ENCODE measurements at places on chromosomes 3 and 15.

DNA sequence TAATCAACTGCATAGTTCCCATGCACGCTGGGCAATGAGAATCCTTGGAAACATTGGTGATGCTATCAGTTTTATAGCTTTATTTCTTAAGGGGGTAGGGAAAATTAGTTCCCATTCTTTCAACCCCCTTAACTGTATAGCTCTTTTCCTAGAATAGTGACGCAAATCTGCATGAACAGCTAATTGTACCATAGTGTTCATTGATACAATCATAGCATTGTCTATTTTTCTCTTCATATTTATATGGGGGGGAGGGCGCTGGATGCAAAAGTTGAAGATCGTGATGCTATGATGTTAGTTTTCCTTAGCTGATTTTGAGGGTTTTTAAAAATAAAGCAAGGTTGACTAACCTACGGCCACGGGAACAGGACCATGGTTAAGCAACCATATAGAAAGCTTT, 32.4 kb upstream of the SAMMSON start:
- no peak for DNase-seq

DNA sequence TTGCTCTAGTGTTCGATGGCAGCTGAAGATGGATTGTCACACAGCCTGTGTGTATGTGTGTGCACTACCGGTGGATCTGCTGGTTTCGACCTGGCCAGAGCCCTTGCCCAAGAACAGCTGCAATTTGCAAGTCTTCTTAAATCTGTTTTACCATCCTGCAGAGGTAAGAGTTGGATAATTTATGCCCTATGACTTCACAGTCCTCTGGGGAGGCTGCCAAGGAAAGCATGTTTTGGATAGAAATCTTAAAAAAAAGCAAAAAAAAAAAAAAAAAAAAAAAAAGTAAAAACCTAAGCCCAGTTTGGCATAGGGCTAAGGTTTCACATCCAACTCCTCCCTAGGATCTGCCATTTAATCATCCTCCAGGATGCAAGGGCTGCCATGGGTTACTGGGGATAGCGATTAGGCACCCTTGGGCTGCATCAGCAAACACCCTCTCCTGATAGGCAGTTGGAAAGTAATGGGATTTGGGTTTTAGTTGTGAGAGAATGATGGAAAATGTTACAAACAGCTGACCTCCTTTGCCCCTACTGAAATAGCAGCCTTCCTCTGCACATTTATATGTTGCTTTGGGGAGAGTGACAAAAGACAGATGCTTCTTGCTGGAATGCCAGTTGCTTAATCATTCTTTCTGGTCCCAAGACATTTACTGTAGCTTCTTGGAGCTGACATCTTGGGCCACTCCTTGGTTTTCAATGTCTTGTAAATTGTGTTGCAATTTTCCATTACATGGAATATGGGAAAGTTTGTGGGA, 35.4 kb downstream of the CD200R1L start:
- peak; percentile 30 for DNase-seq

DNA sequence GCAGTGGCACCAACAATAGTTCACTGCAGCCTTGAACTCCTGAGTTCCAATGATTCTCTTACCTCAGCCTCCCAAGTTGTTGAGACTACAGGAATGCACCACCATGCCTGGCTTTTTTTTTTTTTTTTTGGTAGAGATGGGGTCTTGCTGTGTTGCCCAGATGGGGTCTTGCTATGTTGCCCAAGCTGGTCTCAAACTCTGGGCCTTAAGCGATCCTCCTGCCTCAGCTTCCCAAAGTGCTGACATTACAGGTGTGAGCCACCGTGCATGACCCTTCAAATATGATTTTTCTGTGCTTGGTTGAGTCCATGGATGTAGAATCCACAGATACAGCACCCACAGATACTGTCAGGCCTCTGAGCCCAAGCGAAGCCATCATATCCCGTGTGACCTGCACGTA, 30.2 kb upstream of the IDH2 start:
- no peak for DNase-seq

- peak; percentile 63 for DNase-seq
These were observed 31.1 kb downstream of the ACAN start for GRCh38 chr15:88834211-88834812.

- peak; percentile 82 for DNase-seq
These were observed 127.8 kb downstream of the HCN4 start for GRCh38 chr15:73240866-73241499.

GRCh38 chr3:155024006-155024638, 56.0 kb upstream of the MME start:
- DNase-seq: peak; percentile 58

GRCh38 chr3:48934333-48934991, 15.8 kb downstream of the ARIH2 start:
- no peak for DNase-seq

GRCh38 chr3:45145223-45145622, 955 bp downstream of the CDCP1 start:
- DNase-seq: no peak

GRCh38 chr3:138082085-138082991, 33.1 kb downstream of the DZIP1L start:
- DNase-seq: peak; percentile 40

DNA sequence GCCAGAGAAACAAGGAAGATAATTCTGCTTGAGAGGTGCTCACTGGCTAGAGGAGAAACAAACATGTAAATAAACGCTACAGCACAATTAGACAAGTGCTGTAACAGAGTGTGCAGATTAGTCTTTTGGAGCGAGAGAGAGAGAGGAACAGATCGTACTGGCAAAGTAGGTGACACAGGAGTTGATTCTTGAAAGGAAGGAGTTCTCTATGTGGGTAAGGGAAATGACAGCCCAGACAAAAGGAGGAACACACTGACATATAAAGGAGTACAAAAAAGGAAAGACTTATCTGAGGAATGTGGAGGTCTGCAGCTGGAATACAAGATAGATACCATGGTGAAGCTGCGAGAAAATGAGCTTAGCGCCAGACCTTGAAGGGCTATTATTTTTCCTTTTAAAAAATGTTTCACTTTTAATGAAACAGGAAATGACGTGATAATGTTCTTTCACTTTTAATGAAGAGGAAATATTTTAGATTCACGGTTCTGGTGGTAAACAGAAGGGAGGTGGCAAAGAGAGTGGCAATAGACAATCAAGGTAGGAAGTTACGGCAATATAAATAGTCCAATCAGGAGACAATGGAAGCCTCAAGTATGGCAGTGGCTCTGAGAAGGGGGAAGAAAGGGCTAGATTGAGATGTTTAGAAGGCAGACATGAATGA, 202.9 kb downstream of the VPS13C start:
- DNase-seq: no peak

GRCh38 chr3:46114323-46114988, 87.2 kb upstream of the XCR1 start:
- DNase-seq: peak; percentile 20

DNA sequence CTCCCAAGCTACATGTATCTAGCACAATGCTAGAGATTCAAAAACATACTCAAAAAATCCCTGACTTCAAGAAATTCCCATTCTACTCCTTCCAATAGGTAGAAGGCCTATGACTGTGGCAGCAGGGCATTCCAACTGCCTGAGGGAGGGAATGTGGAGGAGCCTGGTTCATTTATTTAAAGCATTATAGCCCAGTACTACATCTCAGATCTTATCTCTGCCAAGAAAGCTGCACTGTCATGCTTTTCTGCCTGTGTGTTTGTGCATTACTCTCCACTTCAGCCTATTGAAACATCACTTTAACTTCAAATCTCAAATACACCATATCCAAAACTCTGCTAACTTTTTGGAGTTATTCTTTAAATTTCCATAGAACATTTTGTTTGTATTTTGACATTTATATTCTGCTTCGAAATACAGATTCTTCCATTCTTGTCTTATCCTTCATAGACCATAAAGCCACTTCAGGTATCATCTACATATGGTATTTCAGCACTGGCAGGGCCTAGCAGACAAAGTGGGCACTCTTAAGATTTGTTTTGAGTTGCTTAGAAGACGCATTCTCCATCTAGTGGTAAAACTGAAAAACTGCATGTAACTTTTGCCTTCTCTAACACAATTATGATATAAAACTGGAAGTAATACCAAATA, 59.1 kb upstream of the NEDD4 start:
- DNase-seq: peak; percentile 48

GRCh38 chr3:163476179-163476578, 1602.1 kb downstream of the SI start:
- no peak for DNase-seq

- DNase-seq: no peak
These were observed 31.3 kb upstream of the NFKBIZ start for GRCh38 chr3:101817992-101818391.

DNA sequence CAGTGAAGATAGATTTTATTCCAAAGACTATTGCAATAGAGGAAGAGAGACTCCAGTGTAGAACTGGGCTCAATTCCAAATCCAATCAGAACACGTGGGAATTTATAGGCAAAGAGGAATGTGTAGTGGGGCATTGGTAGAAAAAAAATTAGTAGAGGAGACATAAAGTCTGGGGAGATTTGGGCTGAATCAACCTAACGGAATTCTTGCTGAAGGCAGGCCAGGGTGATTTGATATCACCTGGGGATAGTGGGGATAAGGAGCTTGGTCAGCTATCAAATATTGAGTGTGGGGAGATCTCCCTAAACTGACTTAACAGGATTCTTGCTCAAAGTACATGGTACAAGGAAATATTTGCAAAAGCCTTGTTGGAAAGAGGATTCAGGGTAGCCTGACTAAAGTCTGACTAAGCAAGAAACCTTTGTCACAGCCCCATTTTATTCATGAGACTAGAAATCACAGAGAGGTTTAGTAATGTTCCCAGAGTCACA, 29.6 kb downstream of the SST start:
- no peak for DNase-seq
